ENCODE measurements at places on chromosomes 12 and 14. TPM values are rescaled to one million over a fixed set of nuclear protein-coding genes. Genes with fewer than 3 reads are reported as not detected.

The OR4K2 gene
- polyA plus RNA-seq, result not detected

The TSHR gene
- polyA plus RNA-seq, result not detected

The SLC25A21 gene
- not detected for polyA plus RNA-seq

The ESPL1 gene
- not detected for polyA plus RNA-seq

The PCED1B gene
- 26.4 TPM for polyA plus RNA-seq

The OR11H7 gene
- not detected for polyA plus RNA-seq

The AMHR2 gene
- 0.19 TPM for polyA plus RNA-seq

The CACNA2D4 gene
- polyA plus RNA-seq, result 20.0 TPM

The ARF6 gene
- polyA plus RNA-seq, result 169 TPM

The FAM181A gene
- not detected for polyA plus RNA-seq

The C12orf50 gene
- not detected for polyA plus RNA-seq

The ITGA7 gene
- polyA plus RNA-seq, result not detected

The GNB3 gene
- not detected for polyA plus RNA-seq

The FKBP3 gene
- polyA plus RNA-seq, result 53.3 TPM

The RBM23 gene
- polyA plus RNA-seq, result 80.9 TPM

The APOF gene
- not detected for polyA plus RNA-seq

The SOX5 gene
- polyA plus RNA-seq, result not detected

The PRH2 gene
- not detected for polyA plus RNA-seq

The FUT8 gene
- polyA plus RNA-seq, result 11.1 TPM

The TMEM52B gene
- polyA plus RNA-seq, result not detected

The LHX5 gene
- polyA plus RNA-seq, result not detected

The TCTN2 gene
- polyA plus RNA-seq, result 1.0 TPM

The CCND2 gene
- polyA plus RNA-seq, result 71.4 TPM

The PNMA1 gene
- polyA plus RNA-seq, result 19.6 TPM

The NGB gene
- polyA plus RNA-seq, result not detected

The P2RX7 gene
- 12.9 TPM for polyA plus RNA-seq

The CBLN3 gene
- polyA plus RNA-seq, result not detected

The AQP6 gene
- not detected for polyA plus RNA-seq

The CLECL1 gene
- polyA plus RNA-seq, result not detected

The RGS6 gene
- polyA plus RNA-seq, result not detected

The MMP19 gene
- not detected for polyA plus RNA-seq

The CLEC12A gene
- polyA plus RNA-seq, result 2.9 TPM

The CELA1 gene
- 1.00 TPM for polyA plus RNA-seq

The LMO3 gene
- polyA plus RNA-seq, result not detected

The PRR4 gene
- polyA plus RNA-seq, result 1.9 TPM

Data from immature natural killer cell (primary cell).